ENCODE measurements at places on chromosomes 13 and 19.

GRCh38 chr13:111844222-111844671, 222.7 kb upstream of the SOX1 start:
- no peak for DNase-seq

- DNase-seq: no peak
These were observed 21.1 kb downstream of the APBA3 start for GRCh38 chr19:3740431-3740830.

GRCh38 chr19:6033744-6034264, 55.9 kb upstream of the RANBP3 start:
- DNase-seq: no peak

DNA sequence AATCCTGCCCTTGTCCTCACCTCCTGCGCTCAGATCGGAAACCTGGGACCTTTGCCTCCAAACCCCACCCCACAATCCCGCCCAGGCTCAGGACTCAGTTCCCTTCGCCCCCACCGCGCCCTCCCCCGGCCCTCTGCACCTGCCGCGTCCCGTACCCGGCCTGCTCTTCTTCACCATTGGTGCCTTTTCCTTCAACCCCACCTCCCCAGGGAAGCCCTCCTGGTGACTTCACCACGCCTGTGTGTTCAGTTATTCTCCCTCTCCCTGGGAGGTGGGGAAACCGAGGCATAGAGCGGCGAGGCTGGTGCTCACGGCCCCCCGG, 19.3 kb upstream of the TCF3 start:
- DNase-seq: no peak

- no peak for DNase-seq
These were observed 4.8 kb downstream of the MBD3 start for GRCh38 chr19:1587872-1588271.

- DNase-seq: no peak
These were observed 16.9 kb upstream of the ZNF254 start for GRCh38 chr19:24069905-24070657.

DNA sequence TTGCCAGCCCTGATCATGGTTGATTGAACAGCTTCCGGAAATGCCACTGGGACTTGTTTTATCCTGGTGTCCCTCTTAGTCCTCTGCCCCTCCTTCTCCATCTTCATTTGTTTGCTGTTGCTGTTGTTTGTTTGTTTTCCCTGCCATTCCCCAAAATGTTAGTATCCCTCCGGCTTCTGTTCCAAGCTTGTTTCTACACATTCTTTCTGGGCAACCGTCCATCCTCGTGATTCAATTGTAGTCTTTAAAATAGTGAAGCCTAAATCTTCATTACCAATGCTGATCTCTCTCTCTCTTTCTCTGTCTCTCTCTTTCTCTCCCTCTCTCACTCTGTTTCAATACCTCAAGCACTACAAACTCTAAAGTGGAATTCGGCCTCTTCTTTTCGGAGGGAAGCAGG, 649.3 kb upstream of the ARGLU1 start:
- DNase-seq: no peak

- no peak for DNase-seq
These were observed 118.7 kb upstream of the MCF2L start for GRCh38 chr13:112850273-112850672.
